Liver (tissue), 10 donors: ENCODE measurements at places on chromosomes 4 and X. TPM values are rescaled to one million over a fixed set of nuclear protein-coding genes. Genes with fewer than 3 reads are reported as not detected.

The SATL1 gene
- polyA plus RNA-seq: not detected

The AKAP4 gene
- not detected for polyA plus RNA-seq

The SMIM14 gene
- 311 TPM for polyA plus RNA-seq

The SPATA4 gene
- not detected for polyA plus RNA-seq

The AMER1 gene
- 1.3 TPM for polyA plus RNA-seq

The TKTL2 gene
- polyA plus RNA-seq: not detected

The UGT8 gene
- not detected for polyA plus RNA-seq

The TRO gene
- polyA plus RNA-seq: 0.35 TPM

The SRP72 gene
- 37.1 TPM for polyA plus RNA-seq

The CYTL1 gene
- polyA plus RNA-seq: 0.13 TPM

The PRRG3 gene
- polyA plus RNA-seq: 0.01 TPM

The SPANXC gene
- polyA plus RNA-seq: not detected

GRCh38 chrX:122135070-122135469 is 1049.0 kb upstream of the GRIA3 start:
- DNase-seq: no peak

- no peak for DNase-seq
Measured at GRCh38 chr4:41882625-41883347, 52.4 kb upstream of the TMEM33 start.

DNA sequence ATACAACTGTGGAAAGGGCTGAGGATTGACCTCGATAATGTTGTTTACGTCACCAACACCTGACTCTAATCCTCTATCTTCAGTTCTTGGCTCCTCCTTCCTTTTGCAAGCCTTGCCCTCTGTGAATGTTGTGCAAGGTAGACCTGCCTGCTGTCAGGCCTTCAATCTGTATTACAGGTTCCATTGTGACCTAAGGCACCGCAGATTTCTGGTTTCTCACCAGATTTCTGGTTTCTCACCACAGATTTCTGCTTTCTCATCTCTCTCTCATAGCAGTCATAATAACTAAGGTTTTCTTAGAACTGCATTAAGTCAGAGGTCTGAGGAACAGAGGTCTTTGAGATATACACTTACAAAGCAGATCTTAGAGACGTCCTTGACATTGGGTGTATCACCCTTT is 51.5 kb upstream of the ETNPPL start:
- no peak for DNase-seq

DNA sequence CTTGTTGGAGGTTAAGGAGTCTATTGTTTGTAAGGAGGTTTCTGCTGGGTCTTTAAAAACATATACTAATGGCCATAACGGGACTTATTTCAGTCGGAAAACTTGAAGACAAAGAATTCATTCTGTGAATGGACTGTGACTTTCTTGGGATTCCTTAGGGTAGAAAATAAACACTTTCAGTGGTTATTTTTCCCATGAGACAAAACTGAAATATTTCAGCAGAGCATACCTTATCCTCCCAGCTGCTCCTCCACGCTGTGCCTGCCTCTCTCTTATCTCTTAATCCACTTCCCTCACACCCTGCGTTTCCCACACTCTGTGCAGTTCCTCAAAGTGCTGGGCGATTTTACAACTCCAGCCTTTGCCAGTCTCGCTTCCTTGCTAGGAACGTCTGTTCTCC is 47.1 kb upstream of the SORBS2 start:
- no peak for DNase-seq

DNA sequence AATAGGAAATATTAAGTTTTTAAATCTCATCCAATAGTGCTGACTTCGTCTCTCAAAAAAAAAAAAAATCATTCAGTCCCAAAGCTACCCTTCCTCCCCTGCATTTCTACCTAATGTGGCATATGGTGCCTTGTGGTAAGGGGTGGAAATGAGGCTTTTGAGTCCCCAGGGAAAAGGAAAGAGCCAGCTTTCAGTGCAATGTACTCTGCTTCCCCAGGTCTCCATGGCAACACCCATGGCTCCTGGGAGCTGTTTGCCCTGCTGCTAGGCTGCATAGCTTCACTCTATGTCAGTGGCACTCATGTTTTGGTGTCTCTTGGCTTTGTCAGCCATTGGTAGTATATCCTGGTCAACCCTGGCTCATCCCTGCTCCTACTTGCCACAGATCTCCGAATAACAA is 175.9 kb downstream of the SLC39A8 start:
- DNase-seq: no peak

DNA sequence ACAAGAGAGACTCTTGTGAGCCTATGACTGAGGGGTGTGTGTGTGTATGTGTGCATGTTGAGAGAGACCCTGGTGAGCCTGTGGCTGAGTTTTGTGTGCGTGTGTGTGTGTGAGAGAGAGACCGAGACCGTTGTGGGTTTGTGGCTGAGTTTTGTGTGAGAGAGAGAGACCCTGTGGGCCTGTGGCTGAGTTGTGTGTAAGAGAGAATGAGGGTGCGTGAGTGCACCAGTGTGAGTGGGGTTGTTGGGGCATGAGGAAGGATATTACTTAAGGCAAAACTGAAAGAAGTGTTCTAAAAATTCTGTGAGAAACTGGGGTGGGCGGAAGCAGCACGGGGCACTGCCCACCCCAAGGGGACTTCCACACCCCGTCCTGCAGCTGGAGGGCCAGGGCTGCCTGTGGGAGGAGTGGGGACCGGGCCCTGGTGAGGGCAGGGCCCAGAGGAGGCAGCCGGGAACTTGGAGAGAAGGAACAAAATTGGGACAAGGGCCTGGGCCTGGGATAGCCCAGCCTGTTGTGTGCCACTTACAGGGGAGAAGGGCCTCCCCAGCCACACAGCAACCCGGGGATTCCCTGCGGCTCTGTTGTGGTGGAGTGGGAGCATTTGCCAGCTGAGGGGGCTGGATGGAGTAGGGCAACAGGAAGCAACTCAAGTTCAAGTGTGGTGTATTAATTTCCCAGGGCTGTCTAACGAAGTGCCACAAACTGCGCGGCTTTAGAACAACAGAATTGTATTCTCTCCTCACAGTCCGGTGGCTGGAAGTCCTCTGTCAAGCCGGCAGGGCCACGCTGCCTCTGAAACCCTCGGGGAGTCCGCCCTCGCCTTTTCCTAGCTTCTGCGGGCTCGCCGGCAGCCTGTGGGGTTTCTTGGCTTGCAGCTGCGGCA is 22.1 kb downstream of the TMEM131L start:
- no peak for DNase-seq

DNA sequence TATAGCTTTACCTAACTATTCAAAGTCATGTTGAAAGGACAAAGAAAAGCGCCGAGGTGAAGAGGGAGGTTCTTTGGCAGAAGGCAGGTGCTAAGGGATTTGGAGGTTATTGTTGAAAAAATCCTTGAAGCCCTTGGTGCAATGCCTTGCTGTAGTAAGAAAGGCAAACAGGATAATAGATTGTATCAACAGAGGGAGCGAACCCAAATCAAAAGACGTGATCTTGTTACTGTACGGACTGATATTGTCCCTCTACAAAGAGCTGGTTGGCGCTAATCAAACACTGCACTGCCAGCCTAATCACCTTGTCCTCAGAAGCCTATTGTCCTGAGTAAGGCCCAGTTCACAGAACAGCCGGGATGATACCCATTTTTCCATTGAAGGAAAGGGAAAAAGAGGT is 182.9 kb downstream of the ZIC3 start:
- DNase-seq: no peak

GRCh38 chr4:128832243-128832625 is 22.7 kb downstream of the JADE1 start:
- DNase-seq: no peak

- DNase-seq: no peak
Measured at GRCh38 chrX:85213792-85214530, 29.6 kb downstream of the SATL1 start.

DNA sequence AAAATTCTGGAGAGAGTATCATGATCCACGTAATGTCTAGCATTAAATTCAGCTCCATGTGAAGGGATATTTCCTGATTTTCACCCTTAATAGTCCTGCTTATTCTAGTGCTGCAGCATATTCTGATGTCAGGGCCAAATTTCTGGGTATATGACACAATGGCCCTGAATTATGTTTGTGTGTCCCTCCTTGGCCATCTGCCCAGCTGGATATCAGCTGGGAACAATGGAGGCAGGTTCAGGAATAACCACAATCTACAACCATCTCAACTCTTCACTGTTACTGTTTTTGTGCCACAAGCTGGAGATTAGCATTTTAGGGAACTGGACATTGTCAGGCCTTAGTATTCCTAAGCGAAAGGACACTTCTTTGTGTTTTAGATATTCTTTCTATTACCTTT is 3.5 kb downstream of the GLRB start:
- DNase-seq: no peak

- no peak for DNase-seq
Measured at GRCh38 chrX:19086102-19086772, 36.0 kb downstream of the ADGRG2 start.

GRCh38 chr4:108143515-108143914 is 25.2 kb downstream of the LEF1 start:
- DNase-seq: no peak

GRCh38 chr4:48227662-48228061 is 42.0 kb downstream of the TEC start:
- DNase-seq: no peak

- no peak for DNase-seq
Measured at GRCh38 chrX:135535077-135535940, 14.8 kb downstream of the INTS6L start.

DNA sequence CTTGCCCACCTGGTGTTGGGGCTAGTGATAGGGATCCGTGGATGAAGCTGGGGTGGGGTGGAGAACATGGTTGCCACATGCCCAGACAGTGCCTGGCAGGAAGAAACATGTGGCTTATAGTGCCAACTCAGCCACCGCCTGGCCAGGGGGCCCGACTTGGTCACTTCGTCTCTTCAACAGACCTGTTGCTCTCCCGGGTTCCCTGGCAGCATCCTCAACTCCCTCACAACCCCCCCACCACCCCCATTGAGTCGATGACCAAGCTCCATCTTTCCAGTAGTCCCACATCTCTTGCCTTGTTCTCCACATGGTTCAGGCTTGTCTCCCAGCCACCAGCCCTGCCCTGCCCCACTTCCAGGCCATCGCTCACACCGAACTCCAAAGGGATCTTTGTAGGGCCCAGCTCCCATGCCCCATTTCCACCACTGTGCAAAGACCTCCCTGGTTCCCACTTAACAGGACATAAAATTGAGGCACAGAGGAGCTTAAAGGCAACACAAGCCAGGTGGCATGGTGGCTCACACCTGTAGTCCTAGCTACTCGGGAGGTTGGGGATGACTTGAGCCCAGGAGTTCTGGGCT is 7.8 kb downstream of the PNCK start:
- DNase-seq: no peak

GRCh38 chr4:152860046-152860445 is 76.1 kb upstream of the FHDC1 start:
- no peak for DNase-seq

DNA sequence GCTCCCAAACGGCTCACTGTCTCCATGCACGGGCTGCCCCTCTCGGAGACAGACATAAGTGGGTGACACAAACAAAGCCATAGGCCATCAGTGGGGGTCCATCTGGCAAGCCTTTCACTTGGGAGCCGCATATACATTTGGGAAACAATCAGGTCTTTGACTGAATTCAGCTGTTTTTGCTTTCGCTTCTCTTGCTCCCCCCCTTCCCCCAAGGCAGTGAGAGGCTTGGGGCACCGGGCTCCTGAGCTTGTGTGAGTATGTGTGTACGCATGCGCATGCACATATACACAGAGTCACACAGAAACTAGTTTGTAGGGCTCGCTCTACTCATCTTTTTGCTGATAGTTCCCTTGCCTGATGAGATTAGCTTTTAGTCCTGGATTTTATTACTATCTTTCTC is 284.4 kb downstream of the AFF2 start:
- no peak for DNase-seq

GRCh38 chrX:105179644-105180043 is 40.9 kb downstream of the TEX13A start:
- DNase-seq: no peak

DNA sequence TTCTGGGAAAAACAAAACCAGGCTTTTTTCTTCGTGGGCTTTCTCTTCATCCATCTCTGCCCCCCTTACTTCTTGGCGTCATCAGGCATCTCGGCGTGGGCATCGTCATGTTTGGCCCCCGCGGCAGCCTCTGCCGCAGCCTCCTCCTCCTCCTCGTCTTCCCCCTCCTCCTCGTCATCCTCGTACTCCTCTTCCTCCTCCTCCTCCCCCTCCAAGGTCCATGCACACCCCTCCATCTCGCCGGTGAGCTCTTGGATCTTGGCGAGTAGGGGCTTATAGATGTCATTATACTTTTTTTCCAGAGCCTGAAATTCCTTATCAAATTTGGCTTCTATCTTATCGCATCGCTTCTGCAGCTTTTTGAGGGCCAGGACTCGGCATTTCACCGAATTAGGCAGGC is 488 bp downstream of the NAP1L5 start:
- no peak for DNase-seq

GRCh38 chr4:170270628-170271027 is 180.9 kb upstream of the AADAT start:
- no peak for DNase-seq

GRCh38 chr4:182853731-182854330 is 63.4 kb downstream of the DCTD start:
- DNase-seq: no peak

GRCh38 chr4:21544415-21544814 is 404.2 kb downstream of the KCNIP4 start:
- DNase-seq: no peak

- no peak for DNase-seq
Measured at GRCh38 chr4:21366312-21366711, 582.3 kb downstream of the KCNIP4 start.

- DNase-seq: no peak
Measured at GRCh38 chr4:31598639-31599038, 878.5 kb downstream of the PCDH7 start.
